ENCODE measurements at places on chromosomes 2 and 18.

DNA sequence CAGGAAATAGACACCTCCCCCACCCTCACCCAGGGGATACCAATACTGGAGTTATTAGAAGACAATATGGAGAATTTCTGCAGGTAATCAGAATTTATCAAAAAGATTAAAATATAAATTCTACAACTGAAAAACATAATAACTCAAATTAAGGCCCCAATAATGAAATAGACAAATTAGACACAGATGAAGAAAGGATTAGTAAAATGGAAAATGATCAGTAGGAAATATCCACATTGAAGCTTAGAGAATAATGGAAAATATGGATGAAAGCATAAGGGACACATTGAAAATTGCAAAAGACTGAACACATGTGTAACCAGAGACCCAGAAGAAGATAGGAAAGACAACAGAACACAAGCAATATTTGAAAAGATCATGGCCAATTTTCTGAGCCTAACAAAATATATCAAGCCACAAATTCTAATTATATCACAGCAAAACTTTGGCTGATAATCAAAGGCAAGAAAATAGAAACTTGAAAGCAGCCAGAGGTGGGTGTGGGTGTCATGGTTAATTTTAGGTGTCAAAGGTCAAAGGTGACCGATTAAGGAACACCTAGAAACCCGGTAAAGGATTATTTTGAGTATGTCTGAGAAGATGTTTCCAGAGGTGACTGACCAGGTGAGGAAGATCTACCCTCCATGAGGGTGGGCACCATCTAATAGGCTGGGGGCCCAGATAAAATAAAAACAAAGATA is 28.2 kb downstream of the BOK start:
- DNase-seq: no peak

- no peak for DNase-seq
Observed at GRCh38 chr2:12399240-12399639, 317.5 kb upstream of the TRIB2 start.

DNA sequence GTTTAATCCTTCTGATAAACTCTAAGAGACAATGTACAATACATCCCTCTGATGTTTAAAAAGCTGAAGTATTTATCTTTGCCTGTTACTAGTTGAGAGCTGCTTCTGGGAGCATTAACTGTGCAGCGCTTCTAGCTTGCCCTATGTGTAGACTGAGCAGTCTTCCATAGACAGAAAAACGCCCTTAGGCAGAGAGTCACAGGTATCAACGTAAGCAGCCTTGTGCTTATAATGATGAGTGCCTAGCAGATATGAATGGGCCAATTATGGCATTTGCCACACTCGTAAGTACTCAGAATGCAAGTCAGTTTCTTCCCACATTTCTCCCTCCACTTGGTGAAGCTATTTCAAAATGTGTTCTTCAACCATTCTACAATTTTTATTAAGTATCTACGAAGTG is 731.1 kb upstream of the SLC8A1 start:
- no peak for DNase-seq

- DNase-seq: peak; percentile 12
Observed at GRCh38 chr2:161552015-161552414, 72.2 kb upstream of the SLC4A10 start.

- no peak for DNase-seq
Observed at GRCh38 chr2:162416446-162416845, 72.5 kb downstream of the GCA start.

DNA sequence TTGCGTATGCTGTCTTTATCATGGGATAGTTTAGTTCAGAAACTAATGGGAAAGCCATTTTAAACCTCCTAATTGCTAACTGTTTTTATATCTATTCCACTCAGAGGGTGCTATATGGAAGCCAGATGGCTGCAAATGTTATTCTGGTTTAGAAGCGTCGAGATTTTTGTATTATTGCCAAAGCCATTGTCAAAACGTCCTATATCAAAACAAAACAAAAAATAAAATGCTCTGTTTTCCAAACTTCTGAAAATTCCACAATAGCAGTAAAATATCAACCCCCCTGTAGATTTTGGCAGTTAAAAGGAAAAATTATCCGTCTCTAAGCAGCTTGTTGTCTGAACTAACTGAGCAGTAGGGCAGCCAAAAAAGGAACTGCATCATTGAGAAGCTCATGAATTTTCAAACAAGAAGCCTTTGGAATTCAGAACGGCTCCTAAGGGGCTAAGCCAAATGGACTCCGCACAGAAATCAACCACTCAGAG is 195.4 kb upstream of the CWC22 start:
- DNase-seq: peak; percentile 9

- no peak for DNase-seq
Observed at GRCh38 chr2:2271469-2271941, 59.6 kb downstream of the MYT1L start.

GRCh38 chr2:181228661-181229060 is 228.5 kb upstream of the ITGA4 start:
- no peak for DNase-seq

GRCh38 chr2:168670478-168670877 is 132.0 kb upstream of the NOSTRIN start:
- DNase-seq: no peak
